ENCODE measurements at places on chromosomes 16 and 17.

GRCh38 chr16:87918338-87918737 is 18.0 kb downstream of the CA5A start:
- DNase-seq: no peak

GRCh38 chr17:37527249-37527851 is 37.7 kb downstream of the DUSP14 start:
- no peak for DNase-seq

GRCh38 chr17:80984749-80985148 is 6.9 kb upstream of the CHMP6 start:
- no peak for DNase-seq

GRCh38 chr17:82317394-82318168 is at the start of gene CD7:
Gene CD7, minus strand, starts transcription at chr17:82317608. Its CDS starts 113 bp downstream, at chr17:82317495.
- DNase-seq: no peak

DNA sequence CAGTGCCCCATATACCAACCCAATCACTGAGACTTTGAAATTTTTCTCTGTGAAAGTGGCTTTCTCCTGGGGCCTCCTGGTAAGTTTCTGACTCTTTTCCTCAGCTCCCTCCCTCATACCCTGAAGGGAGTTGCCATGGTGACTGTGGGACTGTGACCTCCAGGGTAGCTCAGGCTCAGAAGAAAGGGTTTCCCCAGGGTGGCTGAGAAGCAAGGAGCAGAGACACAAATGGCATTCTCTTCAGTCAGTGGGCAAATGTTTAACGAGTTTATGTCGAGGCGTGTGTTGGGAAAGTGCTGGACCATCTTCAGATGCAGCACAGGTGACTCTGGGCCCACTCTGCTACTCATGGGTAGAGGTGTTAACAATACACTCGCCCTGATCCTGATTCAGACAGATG is 46.8 kb downstream of the MRPS23 start:
- DNase-seq: no peak

DNA sequence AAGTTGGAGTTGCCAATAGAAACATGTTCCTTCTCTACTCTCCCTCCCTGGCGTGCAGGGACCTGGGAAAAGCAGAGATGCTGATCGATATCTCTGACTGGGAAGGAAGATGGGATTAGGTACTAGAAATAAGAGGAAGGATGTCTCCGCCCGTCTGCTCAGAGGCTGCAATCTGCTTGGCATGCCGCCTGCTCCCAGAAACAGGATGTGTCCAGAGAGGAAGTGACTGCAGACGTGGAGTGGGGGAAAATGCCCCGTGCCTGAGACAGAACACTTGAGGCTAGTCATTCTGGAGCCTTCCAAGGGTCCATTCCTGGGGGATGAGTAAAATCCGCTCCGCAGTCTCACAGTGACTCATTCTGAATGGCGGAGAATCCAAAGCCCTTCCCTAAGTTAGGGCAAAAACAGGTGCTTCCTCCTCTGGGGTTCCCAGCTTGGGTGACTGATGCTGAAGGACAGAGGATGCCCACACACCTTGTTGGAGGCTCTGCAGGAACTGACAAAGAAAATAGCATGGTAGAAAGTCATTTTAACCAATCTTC is 45.0 kb upstream of the SMURF2 start:
- DNase-seq: no peak

DNA sequence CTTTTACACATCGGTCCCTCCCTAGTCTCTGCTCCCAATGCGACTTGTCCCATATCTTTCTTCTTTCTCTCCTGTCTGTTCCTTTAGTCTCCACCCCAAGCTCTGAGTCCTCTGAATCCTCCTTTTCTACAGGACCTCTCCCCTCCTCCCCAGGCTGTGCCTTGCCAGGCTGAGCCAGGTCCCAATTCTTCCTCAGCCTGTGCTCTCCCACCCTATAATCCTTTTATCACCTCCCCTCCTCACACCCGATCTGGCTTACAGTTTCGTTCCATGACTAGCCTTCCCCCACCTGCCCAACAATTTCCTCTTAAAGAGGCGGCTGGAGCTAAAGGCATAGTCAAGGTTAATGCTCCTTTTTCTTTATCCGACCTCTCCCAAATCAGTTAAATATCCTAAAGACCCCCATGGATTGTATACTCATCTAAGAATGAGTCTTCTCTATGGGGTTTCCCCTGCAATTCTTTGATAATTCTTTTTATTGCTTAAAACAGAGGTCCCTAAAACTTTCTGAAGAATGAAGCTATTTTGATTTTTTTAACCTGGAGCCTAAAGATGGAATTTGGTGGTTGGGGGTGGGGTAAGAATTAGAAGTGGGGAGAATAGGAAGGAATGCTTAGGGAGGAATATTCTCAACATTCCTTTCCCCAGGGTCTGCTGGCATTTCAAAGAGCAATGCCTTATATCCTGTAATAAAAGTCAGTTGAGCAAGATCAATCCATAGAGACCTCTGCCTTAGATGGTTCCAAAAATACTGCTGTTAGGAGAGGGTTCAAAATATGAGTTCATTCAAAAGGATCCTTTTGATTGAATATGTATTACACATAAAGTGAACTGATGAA is 102.8 kb downstream of the MYO1D start:
- no peak for DNase-seq

GRCh38 chr17:28563475-28563874 is 7.8 kb downstream of the PIGS start:
- no peak for DNase-seq

- DNase-seq: no peak
These were observed 7.1 kb upstream of the PSMD3 start for GRCh38 chr17:39973496-39973895.

DNA sequence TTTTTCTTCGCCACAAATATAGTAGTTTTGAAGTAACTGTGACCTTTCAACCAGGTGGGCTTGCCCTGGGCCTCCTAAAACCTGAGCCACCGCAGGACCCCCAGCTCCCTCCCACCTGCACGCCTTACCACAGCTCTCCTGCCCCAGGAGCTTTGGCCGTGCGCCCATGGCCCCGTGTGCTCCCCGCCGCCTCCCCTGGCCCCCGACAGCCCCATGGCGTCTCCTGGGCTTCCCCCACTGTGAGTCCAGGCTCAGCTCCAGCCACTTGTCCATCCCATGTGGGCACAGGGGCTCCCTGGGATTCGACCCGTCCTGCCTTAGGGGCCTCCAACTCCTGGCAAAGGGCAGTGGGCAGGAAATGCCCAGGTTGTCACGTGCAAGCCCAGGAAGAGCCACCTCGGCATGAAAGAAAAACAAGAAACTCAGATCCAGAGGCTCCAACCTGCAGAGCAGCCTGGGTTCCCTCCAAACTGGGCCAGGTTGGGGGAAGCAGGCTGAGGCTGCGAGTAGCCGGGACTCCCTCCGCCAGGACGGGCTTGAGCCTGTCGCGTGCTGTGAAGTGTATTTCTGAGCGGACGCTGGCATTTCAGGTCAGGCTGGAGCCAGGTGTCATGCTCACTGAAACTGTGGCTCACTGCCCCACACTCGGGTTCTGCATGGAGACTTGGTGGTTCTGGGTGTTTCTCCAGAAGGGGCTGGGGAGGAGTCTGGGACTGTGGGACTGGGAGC is 5.8 kb downstream of the LGALS3BP start:
- DNase-seq: no peak

DNA sequence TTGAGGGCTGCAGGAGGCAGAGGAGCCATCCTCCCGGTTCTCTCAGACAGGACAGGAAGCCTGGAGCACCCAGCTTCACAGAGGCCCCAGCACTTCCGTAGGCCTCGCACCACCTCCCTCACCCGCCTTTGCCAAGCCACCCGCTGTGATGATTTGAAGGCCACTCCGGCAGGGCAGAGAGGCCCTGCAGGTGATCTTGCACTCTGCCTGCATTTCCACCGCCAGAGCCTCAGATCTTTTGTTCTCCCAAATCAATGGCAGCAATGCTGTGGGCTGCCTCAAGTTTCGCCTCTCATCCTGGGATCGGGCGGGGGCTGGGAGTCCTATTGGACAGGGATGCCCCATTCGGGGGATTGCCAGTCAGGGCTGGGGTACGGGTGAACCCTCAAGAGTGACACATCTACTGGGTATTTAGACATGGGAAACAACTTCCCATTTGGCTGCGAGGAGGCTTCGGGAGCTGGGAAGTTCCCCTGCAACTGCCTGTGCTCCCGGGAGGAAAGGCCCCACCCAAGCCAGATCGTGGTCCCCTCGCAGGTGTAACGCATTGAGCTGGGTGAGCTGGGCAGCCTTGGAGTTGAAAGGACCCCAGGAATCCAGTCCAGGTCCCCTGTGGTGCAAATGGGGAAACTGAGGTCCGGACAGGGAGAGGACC is 34.8 kb upstream of the PEMT start:
- no peak for DNase-seq

GRCh38 chr16:66871840-66872239 is 8.5 kb upstream of the PDP2 start:
- DNase-seq: no peak

GRCh38 chr17:352421-353212 is at the start of gene RPH3AL:
Gene RPH3AL, minus strand, starts transcription at chr17:352807. Its CDS starts 25,264 bp downstream, at chr17:327543.
- no peak for DNase-seq

GRCh38 chr17:35011671-35012216 is 31.4 kb downstream of the LIG3 start:
- DNase-seq: no peak

- DNase-seq: no peak
These were observed 12.0 kb upstream of the CLUH start for GRCh38 chr17:2723505-2723996.

- DNase-seq: no peak
These were observed 12.0 kb downstream of the PRR11 start for GRCh38 chr17:59167571-59168001.

DNA sequence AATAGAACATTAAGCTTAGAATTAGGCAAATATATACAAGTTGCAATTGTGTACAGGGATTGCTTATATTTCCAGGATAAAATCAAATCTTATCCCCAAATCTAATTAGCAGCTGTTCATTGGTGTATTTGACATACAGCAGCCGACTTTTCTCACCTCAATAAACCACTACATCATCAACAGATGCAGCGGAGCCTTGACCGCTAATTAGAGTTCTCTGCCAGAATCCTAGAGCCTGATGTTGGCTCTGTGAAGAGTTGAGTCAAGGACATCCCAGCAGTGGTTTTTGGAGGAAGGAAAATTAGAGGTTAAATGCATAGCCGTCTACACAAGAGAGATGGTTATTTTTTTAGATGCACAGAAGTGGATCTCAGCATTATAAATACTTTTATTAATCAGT is 221.9 kb upstream of the CACNG5 start:
- DNase-seq: no peak

GRCh38 chr17:7022781-7023571 is at the start of gene BCL6B:
Gene BCL6B, plus strand, starts transcription at chr17:7023050. Its CDS starts 622 bp downstream, at chr17:7023672.
- no peak for DNase-seq

GRCh38 chr17:35022536-35023063 is 40.9 kb downstream of the RFFL start:
- DNase-seq: no peak

DNA sequence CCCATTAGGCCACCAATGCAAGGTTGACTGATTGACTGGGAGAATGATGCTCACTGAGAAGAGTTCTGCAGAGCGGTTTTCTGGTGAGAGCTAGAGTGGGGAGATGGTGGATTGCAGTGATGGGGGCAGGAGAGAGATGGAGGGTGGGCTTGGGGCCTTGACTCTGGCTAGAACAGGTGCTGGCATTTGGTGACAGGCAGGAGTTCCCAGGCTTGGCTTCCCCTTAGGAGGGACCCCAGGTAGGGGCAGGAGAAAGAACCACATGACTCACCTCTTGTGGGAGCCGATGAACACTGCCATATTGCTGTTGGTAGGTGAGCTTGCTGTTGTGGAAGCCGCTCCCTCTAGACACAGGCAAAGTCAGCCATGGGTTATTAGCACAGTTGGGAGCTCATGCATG is 8.0 kb downstream of the CD300LB start:
- no peak for DNase-seq

DNA sequence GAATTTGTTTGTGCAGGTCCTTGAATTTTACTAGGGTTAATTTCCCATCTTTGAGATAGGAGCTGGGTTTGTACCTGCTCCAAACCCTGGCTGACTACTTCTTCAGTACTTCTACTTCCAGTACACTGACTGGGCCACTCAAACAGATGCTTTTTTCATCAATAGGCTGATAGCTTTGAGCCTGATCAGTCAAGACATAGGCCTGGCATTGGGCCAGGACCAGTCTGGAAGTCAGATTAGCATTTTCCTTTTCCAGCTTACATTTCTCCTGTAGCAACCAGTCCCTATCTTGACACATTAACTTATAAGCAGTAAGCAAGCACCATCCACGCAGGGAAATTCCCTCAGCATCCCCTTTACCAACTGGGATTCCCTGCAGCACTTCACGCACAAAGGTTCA is 7.5 kb upstream of the TMEM101 start:
- DNase-seq: no peak

DNA sequence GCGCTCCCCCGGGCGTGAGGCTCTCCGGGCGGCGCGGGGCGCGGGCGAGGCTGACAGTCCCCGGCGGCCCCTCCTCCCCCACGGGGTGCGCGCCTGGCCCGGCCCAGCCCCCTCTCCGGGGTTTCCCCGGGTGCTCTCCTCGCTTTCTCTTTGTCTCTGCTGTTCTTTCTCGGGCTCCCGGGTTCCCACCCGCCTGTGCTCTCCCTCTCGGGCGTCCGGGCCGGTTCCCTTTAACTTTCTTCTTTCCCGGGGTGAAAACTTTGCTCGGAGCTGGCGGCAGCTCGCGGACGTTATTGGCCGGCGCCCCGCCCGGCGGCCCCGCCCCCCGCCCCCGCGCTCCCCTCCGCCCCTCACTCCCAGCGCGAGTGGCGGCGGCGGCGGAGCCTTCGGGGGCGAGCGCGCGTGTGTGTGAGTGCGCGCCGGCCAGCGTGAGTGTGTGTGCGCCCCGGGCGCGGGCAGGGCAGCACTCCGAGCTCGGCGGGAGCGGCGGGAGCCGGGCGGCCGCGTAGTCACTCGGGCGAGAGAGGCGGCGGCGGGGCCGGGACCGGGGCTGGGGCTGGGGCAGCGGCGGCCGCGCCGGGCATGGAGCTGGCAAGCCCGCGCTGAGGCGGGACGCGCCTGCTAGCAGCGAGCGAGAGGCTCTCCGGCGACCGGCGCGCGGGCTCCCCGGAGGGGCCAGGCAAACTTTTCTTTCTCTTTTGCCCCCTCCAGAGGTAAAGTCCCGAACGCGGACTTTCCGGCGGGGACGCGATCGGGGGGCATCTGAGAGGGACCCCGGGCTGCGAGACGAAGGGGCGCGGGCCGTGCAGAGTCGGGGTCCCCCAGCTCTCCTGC is at the start of gene NTN1:
TSS of gene NTN1 (plus strand) at position 353 of the 834 bp plus-strand sequence. CDS start 864 bp downstream, outside the sequence.
- DNase-seq: no peak

DNA sequence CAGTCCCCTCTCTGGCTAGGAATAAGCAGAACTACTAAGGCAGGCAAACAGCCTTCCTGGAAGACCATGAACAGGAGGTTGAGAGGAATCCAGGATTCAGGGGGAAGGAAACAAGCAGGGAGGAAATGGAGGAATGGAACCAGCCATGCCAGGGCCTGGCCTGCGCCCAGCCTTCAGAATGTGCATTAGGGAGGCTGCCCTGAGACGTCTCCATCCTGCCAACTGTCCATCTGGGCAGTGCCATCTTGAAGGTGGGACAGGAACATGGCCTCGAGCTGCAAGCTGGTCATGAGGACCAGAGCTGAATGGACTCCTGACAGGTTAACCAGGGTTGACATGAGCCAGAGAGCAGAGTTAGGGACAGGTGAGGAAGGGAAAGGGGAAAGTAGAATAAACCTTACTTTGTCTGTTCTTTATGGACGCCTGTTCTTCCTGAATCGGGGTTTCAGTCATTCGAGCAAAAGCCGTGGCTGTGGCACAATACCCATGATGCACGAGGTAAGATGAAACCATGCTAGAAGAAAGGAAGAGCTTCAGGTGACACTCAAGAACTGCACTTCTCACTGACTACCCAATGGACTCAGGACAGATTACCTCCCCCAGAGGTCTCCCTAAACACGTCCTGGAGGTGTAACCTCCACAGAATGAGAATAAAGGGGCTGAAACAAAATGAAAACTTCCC is 12.1 kb upstream of the GFOD2 start:
- no peak for DNase-seq

GRCh38 chr16:86668136-86668910 is 90.0 kb downstream of the FOXL1 start:
- no peak for DNase-seq

All from cortex of kidney (tissue), 1 donor.